ENCODE measurements at places on chromosomes 16 and 17.

DNA sequence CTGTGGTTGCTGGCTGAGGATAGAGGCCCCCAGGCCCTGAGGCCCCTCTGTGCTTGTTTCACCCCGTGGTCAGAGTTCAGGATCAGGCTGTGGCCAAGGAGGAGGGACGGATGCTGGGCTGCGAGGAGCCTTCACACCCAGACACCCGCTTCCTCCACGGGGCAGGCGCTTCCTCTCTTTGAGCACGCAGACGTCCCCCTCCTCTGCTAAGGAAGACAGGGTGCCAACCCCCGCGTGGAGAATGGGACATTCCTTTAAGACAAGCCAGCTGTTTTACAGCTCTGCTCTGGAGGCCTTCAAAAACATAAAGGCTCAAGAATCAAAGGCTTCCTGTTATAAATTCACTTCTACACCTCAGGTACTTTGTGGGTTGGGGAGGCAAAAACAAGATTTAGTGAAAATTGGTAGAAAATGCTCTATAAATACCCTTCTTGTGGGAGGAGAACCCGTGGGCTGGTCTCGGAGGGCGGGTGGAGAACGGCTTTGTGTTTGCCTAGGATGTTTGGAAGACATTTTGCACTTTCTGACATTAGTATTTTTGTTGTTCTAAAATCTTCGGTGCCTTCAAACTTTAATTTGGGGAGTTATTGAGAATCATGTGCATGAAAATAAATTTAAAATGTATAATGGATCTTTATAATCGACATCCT lies 60.8 kb upstream of the FOXF1 start:
- no peak for DNase-seq

- DNase-seq, result no peak
These were observed 15.4 kb downstream of the SRL start for GRCh38 chr16:4226251-4227039.

- DNase-seq, result no peak
These were observed 2.4 kb downstream of the OSGIN1 start for GRCh38 chr16:83955218-83956130.

GRCh38 chr16:55100100-55100499 lies 169.4 kb downstream of the IRX5 start:
- DNase-seq, result no peak

GRCh38 chr17:40551091-40551878 lies 14.0 kb downstream of the CCR7 start:
- peak; percentile 99 for DNase-seq

DNA sequence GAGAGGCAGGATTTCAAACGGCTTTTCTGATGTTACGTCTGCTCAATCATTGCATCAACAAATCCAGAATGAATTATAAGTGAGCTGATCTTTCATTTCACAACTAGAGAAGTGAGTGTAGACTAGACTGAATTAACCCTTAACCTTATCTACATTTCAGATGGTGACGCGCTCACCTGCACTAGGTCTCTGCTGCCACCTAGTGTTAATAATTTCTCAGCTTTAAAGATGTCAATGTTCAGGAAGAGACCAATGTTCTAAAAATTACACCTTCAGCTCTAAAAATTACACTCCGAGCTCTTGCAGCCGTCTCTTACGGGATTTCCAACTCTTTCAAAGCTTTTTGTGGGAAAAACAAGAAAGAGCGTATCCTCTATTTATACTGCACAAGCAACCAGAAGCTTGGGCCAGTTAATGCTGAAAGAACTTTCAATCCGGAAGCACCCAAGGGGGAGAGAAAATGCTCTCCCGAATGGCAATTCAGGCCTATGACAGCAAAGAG lies 88.2 kb upstream of the FA2H start:
- DNase-seq, result no peak

DNA sequence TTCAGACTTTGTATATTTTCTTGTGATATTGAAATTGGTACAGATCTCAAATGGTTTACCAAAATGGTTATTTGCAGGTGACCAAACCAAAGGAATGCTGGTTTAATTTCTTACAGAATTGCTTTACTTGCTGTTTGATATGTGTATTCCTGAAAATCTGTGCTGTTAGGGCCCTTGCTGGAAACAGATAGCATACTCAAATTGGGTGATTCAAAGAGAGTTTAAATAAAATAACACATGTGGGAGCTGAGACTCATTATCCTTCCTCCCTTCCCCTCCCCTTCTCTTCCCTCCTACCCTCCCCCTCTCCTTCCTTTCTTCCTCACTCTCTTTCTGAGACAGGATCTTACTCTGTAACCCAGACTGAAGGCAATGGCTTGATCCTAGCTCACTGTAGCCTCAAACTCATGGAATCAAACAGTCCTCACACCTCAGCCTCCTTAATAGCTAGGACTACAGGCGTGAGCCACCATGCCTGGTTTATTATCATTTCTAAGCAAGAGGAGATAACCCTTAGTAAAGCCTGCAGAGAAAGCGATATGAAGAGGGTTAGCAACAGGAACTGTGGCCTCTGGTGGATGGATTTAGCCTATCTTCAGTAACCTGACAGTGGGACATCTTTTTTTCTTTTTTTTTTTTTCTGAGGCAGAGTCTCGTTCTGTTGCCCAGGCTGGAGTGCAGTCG lies 141.9 kb downstream of the BCAS3 start:
- no peak for DNase-seq

- DNase-seq, result no peak
These were observed 524 bp downstream of the EFTUD2 start for GRCh38 chr17:44898768-44899073.

DNA sequence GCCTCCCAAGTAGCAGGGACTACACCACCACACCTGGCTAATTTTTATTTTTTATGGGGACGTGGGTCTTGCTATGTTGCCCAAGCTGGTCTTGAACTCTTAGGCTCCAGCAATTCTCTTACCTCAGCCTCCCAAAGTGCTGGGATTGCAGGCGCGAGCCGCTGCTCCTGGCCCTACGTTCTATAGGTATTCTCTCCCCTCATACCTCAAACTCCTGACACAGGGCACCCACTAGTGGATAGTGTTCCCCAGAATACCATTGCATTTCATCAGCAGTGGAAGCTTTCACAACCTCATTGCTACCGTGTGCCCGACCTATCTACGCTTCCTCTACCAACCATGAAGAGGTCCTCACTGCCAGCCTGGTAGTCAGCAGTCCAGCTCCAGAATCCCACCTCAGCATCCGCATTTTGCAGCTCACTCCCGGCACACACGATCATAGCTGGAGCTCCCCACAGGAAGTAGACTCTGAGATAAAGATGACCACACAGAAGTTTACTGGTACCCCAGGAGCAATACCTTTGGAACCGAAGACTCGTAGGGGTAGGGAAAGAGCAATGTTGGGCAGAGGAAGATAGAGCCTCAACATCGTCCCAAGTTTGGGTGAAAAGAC lies 9.3 kb downstream of the CTRB2 start:
- DNase-seq, result no peak

DNA sequence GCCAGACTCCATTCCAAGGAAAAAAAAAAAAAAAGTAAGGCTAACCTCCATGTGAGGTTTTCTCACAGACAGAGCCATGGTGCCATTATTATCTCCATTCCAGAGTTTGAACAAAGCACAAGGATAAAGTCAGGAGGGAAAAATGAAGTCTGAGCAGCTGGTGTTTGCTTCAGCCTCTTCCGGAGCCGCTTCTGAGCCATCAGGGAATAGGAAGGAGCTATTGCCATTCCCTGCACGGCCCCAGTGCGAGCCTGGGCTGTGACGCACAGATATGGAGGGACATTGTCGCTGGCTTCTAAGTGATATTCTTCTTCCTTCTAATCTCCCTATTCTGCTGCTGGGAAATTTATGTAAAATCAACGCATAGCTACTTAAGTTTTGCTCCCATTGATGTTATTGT lies 69.5 kb upstream of the PIRT start:
- DNase-seq, result no peak

DNA sequence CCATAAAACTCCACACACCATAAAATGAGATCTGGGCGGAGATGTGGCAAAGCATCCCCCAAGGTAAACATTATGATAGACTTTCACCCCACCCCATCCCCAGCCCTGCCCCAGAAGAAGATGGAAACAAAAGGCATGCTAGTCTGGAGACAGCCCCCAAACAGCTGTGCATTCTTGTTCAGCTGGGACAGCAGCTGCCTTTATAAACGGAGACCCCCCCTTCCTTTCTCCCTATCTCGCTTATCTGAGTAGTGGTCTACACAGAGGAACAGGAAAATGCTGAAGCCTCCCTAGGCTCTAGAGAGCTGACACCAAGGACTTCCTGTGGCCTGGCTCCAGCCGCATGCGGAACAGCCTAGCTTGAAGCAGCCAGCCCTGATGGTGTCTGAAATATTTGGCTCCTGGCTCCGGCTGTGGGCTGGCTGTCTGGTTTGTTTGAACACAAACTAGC lies 190.3 kb upstream of the ANKFN1 start:
- DNase-seq, result no peak

DNA sequence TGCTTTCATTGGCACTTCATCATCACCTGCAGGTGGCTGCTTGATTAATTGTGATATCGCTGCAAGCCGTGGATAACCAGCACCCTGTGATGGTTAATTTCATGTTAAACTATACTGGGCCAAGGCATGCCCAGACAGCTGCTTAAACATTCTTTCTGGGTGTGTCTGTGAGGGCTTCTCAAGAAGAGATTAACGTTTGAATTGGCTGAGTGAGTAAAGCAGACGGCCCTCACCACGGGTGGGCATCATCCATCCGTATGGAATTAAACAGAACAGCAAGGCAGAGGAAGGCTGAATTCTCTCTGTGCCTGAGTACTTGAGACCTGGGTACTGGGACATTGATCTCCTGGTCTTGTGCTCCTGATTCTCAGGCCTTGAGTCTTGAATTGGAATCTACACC lies 7.1 kb upstream of the ZNF213 start:
- DNase-seq, result no peak

GRCh38 chr16:69860233-69861231 lies 90.6 kb upstream of the CLEC18A start:
- DNase-seq, result no peak

Data from GM04503 (cell line).